HT-29 (cell line): ENCODE measurements at places on chromosomes 5 and 9.

- DNase-seq: peak; percentile 77
Observed at GRCh38 chr5:149434162-149435014, 55.3 kb upstream of the IL17B start.

GRCh38 chr5:146291421-146292074 lies 47.1 kb upstream of the POU4F3 start:
- DNase-seq: peak; percentile 66

GRCh38 chr5:55865831-55866230 lies 14.7 kb downstream of the IL31RA start:
- DNase-seq: no peak

- no peak for DNase-seq
Observed at GRCh38 chr5:124519396-124519795, 227.0 kb downstream of the ZNF608 start.

DNA sequence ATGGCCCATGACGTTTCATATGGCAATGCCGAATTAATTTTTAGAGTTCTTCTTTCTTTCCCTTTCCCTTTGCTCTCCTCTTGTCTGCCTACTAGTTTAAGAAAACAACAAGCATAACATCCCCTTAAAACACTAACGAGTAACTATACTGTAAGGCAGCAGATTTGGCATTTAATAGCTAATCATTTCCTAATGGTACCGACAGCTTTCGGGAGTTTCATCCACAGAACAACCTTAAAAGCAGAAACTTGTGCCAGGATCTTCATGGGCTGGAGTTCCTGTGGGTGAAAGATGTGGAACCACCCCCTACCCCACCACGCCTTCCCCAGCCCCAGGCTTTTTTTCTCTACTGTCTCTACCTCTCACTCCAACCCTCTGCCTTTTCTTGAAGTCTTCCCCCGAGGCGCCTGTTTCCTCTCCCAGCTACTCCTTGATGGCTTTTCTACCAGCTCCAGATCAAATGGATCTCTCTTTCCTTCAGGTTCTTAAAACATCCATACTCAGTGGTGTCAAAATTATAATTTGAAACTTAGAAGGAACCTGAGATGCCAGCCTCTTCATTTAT lies 319.5 kb downstream of the PIK3R1 start:
- no peak for DNase-seq

- peak; percentile 65 for DNase-seq
Observed at GRCh38 chr9:97237951-97238889, 69.2 kb upstream of the CCDC180 start.

DNA sequence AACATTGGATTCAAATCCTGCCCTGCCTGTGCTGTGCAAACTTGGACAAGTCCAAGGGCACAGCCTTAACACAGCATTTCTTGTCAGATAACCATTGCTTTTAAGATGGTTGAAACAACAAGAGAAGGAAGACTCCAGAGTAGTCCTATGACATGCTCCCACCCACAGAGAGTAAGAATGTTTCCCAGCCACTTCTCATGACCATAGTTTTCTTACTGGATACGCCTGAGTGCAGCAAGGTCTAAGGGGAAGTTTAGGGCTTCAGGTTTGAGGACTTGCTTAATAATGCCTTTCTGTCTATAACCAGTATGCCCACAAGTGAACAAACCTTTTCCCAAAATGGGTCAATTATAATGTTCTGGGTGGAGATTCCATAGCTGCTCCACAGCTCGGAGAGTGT lies 126.4 kb downstream of the SLF1 start:
- no peak for DNase-seq

GRCh38 chr5:87949676-87950631 lies 318.7 kb downstream of the TMEM161B start:
- no peak for DNase-seq

- no peak for DNase-seq
Observed at GRCh38 chr9:4333787-4334186, 33.9 kb upstream of the GLIS3 start.

DNA sequence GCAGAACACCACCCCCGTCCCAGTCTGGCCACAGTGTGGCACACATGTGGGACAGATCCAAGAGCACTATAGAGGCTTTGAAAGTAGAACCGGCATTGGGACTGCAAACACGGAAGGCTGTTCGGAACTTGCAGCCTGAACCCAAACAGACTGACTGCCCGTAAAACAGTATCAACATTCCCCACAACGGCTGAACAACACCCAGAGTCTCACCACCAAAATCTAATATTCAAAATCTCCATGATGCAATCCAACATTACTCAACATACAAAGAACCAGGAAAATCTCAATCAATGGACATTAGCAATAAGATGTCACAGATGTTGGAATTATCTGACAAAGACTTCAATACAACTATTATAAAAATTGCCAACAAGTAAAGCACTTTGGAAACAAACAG lies 82.3 kb downstream of the ROR2 start:
- no peak for DNase-seq

DNA sequence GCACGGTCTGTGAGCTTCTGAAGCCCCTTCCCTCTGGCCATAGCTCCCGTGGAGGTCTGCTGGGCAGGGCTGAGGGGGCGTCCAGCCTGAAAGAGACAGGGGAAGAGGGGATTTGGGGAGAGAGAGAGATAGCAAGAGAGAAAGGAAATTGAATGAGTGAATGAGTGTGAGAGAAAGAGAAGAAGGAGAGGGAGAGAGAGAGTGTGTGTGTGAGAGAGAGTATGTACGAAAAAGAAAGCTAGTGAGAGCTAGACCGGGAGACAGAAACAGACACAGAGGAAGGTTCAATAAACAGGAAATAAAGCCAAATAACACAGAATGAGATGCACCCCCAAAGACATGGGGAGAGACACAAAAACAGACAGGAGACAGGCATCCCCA lies 37.4 kb downstream of the PAX5 start:
- no peak for DNase-seq

GRCh38 chr9:121639619-121640018 lies 11.8 kb upstream of the DAB2IP start:
- DNase-seq: no peak

- DNase-seq: no peak
Observed at GRCh38 chr9:69317081-69317480, 7.9 kb upstream of the ENTREP1 start.

GRCh38 chr5:95718203-95718602 lies 12.9 kb upstream of the RHOBTB3 start:
- DNase-seq: no peak

GRCh38 chr9:125920402-125920801 lies 173.2 kb downstream of the PBX3 start:
- DNase-seq: no peak

- DNase-seq: no peak
Observed at GRCh38 chr5:82494942-82495341, 216.8 kb upstream of the RPS23 start.

DNA sequence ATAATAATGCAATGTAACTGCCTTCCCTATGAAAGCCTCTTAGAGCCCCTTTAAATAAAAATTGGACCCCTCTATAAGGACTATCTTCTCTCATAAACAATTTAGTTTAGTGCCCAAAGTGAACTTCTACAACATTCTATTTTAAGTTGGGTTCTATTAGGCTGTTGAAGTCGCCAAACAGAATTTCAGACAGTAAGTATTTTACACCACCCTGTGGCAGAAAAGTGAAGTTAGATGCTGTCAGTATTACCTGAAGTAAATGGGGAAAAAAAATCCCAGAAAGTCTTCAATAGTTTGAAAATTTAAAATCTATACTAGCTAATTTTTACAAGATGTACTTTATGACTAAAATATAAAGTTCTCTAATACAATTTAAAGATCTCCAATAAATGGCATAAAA lies 29.5 kb downstream of the CAAP1 start:
- no peak for DNase-seq

GRCh38 chr5:107063511-107063910 lies 607.2 kb downstream of the EFNA5 start:
- no peak for DNase-seq

- no peak for DNase-seq
Observed at GRCh38 chr9:116901260-116901659, 214.2 kb downstream of the TRIM32 start.

GRCh38 chr5:137142764-137143605 lies 356.1 kb downstream of the SPOCK1 start:
- no peak for DNase-seq

GRCh38 chr9:17800418-17800817 lies 221.6 kb downstream of the SH3GL2 start:
- no peak for DNase-seq

- DNase-seq: peak; percentile 85
Observed at GRCh38 chr9:69470186-69470977, 145.4 kb downstream of the ENTREP1 start.

DNA sequence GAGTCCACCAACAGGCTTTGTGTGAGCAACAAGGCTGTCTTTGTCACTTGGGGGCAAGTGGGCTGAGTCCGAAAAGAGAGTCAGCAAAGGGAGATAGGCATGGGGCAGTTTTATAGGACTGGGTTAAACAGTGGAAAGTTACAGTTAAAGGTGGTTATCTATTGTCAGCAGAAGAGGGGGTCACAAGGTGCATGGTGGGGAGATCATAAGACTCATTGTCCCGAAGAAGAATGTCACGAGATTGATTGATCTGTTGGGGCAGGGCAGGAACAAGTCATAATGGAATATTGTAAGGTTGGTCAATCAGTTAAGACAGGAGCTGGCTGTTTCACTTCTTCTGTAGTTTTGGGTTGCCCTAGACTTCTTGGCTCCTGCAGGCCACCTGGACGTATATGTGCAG lies 7.6 kb upstream of the HMGCS1 start:
- DNase-seq: no peak

DNA sequence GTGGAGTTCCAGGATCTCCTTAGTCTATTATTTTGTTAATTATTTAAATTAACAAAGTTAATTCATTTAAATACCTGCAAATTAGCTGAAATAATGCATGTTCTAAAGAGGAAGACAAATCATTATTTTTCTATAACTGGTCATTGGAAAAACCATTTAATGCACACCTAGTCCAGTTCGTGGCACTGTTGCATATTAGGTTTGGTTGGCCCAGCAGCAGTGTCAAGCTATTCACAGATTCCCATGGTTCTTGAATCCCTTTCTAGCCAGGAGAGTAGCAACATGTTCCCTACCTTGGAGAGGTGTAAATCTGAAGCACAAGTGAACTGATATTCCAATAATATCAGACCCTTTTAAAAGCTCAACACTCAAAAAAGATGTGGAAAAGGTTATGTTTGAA lies 155.2 kb downstream of the TMEM161B start:
- no peak for DNase-seq

DNA sequence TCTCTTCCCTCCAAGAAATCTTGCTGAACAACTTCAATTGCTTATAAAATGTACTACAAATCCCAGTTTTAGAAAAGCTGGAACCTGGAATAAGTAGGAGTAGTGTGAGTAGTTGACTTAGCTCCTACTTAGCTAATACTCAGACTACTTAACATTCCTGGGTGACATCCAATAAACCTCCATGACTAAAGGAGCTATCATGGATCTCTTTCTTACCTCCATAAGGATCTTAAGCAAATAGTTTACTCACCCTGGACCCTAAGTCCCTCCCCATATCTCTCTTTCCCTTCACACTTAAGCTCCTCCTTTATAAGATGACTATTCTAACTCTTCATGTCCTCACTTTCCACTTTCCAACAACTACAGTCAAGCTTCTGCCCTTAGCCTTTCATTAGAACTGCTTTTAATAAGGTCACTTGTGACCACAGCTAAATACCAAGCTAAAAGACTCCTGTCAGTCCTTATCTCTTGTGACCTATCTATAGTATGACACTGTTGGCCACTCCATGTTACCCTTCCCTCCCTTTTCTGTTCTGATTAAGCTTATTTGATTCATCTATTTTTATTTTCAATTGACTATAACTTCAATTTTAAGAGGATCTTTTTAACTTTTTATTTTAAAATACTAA lies 194.9 kb downstream of the RFX3 start:
- DNase-seq: no peak
